Right lobe of liver (tissue), 6 donors: ENCODE measurements at places on chromosomes 6 and 20.

DNA sequence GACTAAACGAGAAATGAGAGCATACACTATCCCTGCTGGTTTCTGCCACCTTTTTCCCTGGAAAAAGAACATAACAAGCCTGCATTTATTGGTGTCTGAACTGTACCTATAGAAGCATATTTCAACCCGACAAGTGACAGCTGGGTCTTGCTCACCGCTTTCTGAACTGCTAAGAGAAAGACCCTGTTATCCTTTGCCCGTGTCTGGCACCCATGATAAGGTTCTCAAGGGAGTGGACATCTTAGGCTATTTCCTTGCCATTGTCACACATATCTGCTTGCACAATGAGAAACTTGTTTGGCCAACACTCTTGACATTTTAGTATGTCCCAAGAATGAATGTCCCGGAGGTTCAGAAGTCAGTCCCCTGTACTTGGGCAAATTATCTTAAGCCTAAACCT lies 19.3 kb downstream of the RIPOR2 start:
- DNase-seq, result no peak

DNA sequence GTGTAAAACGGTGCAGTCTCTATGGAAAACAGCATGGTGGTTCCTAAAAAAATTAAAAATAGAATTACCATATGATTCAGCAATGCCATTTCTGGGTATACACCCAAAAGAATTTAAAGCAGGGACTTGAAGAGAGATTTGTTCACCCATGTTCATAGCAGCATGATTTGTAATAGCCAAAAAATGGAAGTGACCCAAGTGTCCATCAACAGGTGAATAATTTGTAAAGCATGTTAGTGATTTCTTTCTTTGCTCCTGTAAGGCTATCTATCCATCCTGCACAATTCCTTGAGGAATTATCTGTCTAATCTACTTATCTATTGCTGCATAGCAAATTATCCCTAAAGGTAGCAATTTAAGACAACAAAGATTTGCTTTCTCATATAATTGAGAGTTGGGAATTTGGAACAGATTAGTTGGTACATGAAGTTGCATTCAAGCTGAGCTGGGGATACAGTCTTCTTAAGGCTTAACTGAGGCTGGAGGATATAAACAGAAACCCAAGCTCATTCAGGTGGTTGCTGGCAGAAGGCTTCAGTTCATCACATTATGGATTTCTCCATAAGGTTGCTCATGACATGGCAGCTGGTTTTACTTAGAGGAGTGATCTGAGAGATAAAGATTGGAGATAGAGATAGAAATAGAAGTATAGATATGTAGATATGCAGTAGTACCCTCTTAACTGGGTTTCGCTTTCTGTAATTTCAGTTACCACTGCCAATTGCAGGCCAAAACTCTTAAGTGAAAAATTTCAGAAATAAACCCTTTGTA lies 62.0 kb downstream of the IL22RA2 start:
- no peak for DNase-seq

DNA sequence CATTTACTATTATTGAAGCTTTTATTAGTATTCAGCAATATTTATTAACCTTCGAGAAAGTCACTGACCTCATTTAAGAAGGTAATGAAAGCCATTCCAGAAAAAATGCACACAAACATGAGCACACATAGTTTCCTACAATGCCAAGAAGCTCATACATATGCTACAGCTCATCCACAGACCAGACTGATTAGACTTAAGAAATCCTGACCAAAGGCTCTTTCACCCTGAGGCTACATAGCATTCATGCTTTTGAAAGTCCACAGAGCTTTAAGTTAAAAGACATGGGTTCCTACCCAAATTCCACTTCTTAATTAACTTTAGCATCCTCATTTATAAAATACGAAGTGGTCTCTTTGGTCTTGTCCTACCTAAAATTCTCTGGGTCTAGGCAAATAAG lies 430.4 kb downstream of the TBC1D32 start:
- no peak for DNase-seq

DNA sequence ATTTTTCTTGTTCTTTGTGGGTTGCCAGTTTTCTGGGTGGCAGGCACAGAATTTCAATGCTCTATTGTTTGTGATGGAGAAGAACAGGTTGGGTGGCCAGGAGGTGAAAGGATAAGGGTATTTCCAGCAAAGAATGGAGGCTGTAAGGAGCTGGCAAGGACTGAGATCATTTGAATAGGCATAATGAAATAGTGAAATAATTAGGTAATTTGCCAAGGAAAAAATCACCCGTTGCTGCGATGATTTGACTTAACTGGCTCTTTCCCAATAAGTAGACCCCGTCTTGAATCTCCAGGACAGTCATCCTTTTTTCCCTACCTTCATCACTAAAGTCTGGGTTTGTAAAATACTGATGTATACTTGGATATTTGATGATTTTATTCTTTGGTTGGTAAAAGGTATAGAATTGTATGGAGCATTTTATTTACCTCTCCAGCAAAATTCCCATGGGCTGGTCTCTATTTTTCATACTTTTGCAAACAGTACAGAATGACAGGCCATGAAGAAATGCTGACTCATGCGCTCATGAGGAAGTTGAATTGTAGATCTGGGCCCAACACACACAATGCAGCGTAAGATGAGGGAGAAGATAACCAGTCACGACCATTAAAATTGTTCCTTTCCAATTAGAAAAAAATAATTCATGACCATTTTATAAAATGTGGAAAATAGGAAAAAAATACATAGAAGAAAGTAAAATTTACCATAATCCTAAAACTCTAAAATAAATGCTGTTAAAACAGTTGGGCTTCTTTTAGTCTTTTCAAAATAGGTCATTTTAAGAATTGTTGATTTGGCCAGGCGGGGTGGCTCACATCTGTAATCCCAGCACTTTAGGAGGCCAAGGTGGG lies 2.4 kb upstream of the GCNT2 start:
- no peak for DNase-seq

DNA sequence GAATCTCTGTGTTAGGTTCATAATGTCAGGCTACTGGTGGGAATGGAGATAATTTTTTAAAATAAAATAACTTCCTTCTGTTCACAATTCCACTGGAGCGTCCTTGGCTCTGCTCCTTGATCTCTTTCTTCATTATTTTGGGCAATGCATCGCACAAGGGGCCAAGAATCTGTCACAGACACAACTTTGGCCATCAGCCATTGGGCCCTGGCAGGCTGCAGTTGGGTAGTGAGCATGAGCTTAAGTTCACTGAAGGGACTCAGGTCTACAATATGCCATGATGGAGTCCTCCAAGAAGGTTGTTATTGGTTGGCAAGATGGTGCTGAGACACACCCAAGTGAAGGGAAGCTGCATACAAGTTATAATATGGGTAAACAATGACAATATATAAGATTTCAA lies 40.0 kb downstream of the CYP39A1 start:
- DNase-seq, result no peak

GRCh38 chr20:51338692-51339440 lies 203.7 kb downstream of the NFATC2 start:
- DNase-seq, result no peak

GRCh38 chr6:13718123-13718458 lies 6.5 kb upstream of the RANBP9 start:
- no peak for DNase-seq

DNA sequence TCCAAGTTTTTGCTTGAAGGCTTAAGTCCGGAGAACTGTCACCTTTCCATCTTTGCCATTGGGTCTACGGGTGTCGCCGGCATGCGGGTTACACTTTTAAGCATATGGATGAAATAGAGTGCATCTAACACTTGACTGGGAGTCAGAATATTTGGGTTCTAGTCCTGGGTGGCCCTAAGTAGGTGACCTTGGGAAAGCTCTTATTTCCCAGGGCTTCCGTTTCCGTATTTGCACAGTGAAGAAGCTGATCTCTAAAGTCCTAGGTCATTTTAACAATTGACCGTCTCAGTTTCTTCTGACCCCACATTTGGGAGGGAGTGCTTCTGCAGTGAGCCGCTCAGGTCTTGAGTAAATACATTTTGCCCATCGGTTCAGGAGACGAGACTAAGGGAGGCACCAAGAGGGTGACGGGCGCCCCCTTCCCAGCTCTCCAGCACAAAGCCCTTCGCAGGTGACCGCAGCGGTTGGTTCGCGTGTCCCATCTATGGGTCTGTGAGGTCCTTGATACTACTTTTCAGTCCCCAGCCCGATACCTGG lies 651 bp upstream of the BLTP3A start:
- DNase-seq, result peak; percentile 71

GRCh38 chr20:11045412-11046175 lies 371.8 kb upstream of the JAG1 start:
- no peak for DNase-seq

- DNase-seq, result no peak
Observed at GRCh38 chr6:87473419-87473903, 687 bp downstream of the SLC35A1 start.

- DNase-seq, result no peak
Observed at GRCh38 chr20:46694484-46694883, 5.2 kb upstream of the TP53RK start.

DNA sequence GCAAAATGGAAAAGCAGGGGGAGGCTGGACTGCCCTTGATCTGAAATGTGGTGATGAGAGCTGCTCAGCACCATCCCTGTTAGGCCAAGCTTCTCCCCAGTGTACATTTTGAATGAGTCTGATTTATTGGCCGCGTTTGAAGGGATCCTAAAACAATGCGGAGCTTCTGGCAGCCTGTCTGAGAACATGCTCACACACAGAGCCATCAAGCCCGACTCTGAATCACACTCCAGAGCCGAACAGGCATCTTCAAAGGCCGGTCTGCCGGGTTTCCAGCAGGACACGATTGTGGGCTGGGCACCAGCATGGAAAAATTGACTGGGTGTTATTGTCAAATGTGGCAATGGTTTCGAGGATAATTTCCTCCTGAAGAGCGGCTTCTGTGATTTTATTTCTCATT lies 235.9 kb downstream of the TFAP2C start:
- no peak for DNase-seq

DNA sequence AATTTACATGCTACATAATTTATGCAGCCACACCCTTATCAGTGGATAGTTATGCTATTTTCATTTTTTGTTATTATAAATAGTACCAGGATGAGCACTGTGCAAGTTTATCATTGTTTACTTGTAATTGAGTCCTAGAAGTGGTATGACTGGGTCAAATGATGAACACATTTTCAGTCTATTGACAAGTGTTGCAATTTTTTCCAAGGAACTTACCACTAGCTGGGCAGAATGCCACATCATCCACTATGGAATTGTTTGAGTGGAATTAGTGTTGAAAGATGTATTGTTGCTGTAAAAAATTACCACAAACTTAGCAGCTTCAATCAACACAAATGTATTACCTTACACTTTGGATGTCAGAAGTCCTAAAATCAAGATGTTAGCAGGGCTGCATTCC lies 38.1 kb upstream of the OPN5 start:
- DNase-seq, result no peak

DNA sequence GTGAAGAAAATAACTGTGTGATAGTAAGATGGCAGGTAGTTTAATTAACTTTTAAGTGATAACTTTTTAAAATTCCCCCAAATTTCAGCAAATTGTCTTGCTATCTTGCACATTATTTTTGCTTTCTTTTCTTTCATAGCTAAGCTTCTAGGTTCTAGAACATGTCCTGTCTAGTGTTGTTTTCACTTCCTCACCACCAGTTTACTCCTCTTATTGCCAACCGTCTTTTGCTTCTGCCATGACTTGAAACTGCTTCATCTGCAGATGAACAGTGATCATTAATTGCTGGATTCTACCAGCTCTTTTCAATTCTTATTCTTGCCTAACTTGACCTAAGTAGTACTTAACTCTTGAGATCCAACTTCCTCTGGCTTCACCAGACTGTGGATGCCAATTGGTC lies 137.8 kb downstream of the CENPW start:
- no peak for DNase-seq

GRCh38 chr20:61505508-61505907 lies 253.4 kb downstream of the CDH4 start:
- DNase-seq, result no peak

- no peak for DNase-seq
Observed at GRCh38 chr6:12577124-12577850, 139.3 kb upstream of the PHACTR1 start.

DNA sequence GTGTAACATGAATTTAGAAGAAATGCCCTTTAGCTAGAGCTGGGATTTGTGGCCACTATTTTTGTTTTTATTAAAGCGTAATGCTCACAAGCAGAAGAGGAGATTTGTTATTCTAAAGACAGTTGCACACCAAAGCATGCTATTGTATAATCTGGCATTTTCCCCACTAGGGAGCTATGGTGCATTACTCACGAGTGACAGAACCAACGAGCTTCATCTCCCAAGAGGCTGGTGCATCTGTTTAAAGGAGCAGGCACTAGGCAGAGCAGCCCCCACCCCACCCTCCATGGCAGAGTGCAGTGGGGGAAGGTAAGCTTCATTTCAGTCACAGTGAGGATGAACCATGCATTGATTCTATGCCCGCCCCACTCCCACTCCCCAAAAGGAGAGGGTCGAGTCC lies 287.3 kb upstream of the TSHZ2 start:
- DNase-seq, result no peak

- no peak for DNase-seq
Observed at GRCh38 chr6:143337201-143337949, 113.1 kb downstream of the ADAT2 start.

- no peak for DNase-seq
Observed at GRCh38 chr20:51680067-51680749, 88.0 kb downstream of the ATP9A start.

DNA sequence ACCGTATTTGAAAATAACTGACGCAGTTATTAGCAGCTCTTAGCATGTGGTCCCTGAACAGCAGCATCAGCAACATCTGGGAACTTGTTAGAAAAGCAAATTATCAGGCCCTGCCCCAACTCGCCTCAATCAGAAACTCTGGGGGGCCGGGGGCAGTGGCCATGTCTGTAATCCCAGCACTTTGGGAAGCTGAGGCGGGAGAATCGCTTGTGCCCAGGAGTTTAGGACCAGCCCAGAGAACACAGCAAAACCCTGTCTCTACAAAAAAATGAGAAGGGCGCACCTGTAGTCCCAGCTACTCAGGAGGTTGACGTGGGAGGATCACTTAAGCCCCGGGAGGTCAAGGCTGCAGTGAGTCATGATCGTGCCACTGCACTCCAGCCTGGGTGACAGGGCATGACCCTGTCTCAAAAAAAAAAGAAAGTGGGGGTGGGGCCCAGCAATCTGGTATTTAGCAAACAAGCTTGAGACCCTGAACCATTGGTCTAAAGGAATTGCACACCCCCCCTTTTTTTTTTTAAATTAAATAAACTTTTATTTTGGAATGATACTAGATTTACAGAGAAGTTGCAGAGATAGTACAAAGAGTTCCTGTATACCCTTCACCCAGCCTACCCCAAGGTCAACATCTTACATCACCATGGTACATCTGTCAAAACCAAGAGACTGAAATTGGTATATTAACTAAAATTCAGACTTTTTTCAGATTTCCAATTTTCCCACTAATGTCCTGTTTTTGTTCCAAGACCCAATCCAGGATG lies 6.7 kb downstream of the SRXN1 start:
- DNase-seq, result no peak

GRCh38 chr6:151196555-151196954 lies 43.2 kb upstream of the AKAP12 start:
- DNase-seq, result no peak

- no peak for DNase-seq
Observed at GRCh38 chr6:149933036-149933435, 8.8 kb upstream of the ULBP2 start.

GRCh38 chr6:44253307-44254101 lies 3.8 kb downstream of the SLC35B2 start:
- DNase-seq, result peak; percentile 52
